ENCODE measurements at places on chromosomes 13 and 19.
A peak's percentile ranks its signal among the peaks of the same experiment; 100 is the strongest.

- no peak for DNase-seq
These were observed 498.9 kb downstream of the SUCLA2 start for GRCh38 chr13:47502166-47502565.

GRCh38 chr19:13718733-13719132 is 45.6 kb upstream of the MRI1 start:
- peak; percentile 74 for DNase-seq

DNA sequence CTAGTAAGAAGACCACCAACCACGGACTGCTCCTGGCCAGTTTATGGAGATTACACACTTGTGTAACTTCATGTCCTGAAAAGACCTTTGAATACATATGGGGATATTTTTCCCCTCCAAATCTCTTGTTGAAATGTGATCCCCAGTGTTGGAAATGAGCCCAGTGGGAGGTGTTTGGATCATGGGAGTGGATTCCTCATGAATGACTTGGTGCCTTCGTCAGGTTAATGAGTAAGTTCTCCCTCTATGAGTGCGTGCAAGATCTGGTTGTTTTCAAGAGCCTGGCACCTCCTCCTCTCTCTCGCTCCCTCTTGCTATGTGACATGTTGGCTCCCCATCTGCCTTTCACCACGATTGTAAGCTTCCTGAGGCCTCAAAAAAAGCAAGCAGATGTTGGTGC is 769.0 kb upstream of the SLITRK1 start:
- no peak for DNase-seq

DNA sequence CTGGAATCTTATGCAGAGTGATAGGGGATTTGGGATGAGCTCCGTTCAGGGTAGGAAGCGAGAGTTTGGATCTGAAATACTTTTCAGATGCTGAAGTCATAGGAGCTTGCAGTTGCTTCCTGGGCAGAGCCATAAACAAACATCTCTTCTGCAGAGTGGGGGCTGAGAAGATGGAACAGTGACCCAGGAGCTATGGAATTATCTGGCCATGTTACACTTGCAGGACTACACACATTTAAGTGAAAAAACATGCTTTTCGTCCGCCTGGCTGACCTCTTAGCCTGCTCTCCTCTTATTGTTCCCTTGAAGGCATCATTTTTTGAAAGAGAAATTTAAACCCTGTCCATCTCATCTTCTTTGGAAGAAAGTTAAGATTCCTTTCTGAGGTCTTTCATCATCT is 40.7 kb downstream of the PSG11 start:
- no peak for DNase-seq

DNA sequence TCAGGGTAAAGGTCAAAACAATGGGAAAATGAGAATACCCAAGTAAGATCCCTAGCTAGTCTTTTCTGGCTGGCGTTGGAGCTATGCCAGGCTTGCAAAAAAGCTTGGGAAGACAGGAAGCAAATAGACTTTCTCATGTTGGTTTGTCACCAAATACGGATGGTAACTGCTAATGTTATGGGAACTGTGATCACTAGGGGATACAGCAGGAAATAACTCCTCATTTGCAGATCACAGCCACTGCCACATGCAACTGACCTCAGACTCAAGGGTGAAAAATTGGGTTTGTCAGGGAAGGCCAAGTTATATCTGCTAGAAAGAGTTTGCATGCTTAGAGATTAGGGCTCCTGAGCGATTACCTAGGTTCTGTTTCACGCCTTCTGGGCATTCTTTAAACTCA is 162.9 kb downstream of the NHLRC3 start:
- no peak for DNase-seq

DNA sequence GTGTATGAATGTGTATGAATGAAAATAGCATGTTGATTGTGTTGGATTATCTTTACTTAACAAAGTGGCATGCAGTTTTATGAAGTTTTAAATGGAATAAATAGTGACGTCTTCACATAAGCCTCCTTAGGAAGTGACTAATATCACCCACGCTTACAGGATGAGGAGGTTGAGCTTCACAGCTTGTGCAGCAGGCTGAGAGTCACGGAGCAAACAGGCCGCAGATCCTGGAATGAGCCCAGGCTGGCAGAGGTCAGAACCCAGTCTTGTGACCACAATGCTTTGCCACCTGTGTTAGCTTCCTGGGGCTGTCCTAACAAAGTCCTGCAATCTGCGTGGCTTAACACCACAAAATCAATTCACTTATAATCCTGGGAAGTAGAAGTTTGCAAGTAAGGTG is 20.8 kb downstream of the LAIR2 start:
- no peak for DNase-seq

GRCh38 chr13:110306960-110307766 is at the start of the genes COL4A1 and COL4A2:
COL4A1 (minus strand) TSS chr13:110307157; CDS start chr13:110307027, 130 bp downstream.
COL4A2 (plus strand) TSS chr13:110307284; CDS start chr13:110307904, 620 bp downstream.
- DNase-seq, result no peak

DNA sequence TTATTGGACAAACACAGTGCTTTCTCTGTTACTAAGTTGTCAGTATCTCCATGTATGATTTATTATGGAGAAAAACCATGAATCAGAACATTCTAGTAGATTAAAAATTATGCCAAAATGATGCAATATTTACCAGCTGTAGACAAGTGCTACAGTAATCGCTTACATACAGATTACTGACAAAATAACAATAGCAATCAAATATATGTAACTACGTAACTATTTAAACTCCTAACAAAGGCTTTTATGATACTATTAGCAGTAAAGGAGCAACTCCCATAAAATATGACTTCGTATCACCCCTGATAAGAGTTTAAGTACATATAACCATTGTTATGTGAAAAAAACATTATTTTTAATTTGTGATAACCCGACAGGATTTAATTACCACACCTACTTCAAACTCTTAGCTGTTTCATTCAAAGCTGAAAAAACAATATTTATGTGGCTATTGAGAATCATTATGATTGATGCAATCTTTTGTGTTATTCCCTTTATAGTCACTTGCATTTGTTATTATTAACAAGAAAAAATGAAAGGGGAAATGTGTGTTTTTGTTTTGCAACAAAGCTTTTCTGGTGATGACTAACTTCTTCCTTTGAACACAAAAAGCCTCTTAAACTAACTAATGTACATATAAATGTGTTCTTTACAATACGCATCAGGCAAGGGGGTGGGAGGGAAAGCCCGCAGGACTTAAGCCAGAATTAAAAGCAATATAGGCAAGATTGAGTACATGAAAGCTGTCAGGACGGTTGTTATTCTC is 147.4 kb downstream of the ABCC4 start:
- peak; percentile 99 for DNase-seq

DNA sequence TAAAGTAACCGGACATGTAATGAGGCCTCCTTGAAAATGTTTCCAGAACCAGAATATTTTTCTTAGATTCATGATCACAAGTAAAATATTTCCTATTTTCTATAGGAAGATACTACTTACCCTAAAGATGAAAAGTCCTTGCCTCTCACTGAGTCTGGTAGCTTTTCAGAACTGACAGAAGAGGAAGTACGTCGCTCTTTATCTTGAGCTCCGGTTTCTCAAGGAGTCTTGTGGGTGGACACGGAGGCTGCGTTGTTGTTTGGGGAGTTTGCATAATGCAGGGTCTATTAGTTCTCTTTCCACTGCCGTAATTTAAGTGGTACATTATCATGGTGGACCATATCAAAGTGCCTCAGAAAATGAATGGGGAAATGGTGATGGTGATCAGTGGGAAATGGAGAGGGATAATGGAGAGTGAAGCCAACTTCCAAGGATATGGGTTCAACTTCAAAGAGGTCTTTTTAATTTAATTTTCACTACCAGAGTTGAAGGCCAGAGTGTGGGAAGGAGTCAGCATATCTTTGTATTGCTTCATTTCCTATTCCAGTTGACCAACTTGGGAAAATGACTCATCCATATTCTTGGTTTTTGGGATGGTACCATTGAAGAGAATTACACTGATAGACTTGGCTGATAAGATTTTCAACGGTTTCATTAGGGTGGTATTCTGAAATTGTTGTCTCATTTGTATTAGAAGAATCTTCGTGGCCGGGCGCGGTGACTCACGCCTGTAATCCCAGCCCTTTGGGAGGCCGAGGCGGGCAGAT is 23.4 kb downstream of the MBD3L2B start:
- no peak for DNase-seq

- DNase-seq, result no peak
These were observed 14.5 kb downstream of the ACTN4 start for GRCh38 chr19:38661996-38662395.

GRCh38 chr13:45142440-45143345 is 22.4 kb downstream of the GTF2F2 start:
- no peak for DNase-seq

DNA sequence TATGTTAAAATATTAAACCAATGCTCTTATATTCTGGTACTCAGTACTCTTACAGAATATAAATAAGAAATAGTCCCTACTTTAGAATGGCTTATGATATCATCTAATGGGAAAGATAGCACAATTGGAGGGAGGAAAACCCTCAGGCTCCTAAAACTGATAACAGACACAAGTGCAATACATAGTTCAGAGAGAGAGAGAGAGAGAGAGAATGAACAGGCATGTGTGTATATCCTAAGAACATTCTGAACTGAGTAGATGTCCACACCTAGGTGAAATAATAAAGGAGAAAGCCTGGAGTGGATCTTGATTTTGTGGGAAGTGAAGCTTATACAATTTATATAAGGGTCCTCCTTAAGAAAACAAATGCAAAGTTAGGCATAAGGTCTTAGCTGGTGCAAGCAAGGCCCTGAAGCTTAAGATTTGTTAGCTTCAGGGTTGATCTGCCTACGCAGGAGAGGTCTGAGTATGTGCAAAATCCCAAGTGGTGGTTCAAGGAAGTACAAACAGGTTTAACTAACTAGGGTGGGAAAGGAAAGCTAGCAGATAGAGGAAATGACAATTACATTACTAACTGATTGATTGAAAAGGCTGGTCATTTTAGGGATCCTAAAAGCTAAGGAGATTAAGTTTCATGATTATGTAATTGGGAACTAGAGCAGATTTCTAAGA is 53.3 kb downstream of the SOX21 start:
- DNase-seq, result no peak

DNA sequence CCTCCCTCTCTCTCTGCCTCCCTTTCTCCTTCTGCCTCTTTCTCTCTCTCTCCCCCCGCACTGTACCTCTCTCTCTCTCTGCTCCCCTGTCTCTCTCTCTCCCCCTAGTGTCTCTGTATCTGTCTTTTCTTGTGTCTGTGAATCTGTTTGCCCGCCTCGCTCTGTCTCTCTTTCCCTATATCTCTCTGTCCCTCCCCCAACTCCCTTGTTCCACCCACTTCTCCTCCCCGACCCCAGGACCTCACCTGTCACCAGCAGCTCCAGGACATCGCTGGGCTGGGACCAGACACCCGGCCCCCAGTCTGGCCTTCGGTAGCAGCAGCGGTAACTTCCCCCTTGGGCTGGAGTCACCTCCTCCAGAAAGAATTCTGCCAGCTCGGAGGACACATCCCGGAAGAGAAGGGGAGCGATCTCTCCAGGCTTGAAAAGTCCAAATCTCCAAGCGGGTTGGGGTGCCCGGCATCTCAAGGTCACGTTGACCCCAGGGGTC is 3.9 kb downstream of the OSCAR start:
- peak; percentile 20 for DNase-seq

DNA sequence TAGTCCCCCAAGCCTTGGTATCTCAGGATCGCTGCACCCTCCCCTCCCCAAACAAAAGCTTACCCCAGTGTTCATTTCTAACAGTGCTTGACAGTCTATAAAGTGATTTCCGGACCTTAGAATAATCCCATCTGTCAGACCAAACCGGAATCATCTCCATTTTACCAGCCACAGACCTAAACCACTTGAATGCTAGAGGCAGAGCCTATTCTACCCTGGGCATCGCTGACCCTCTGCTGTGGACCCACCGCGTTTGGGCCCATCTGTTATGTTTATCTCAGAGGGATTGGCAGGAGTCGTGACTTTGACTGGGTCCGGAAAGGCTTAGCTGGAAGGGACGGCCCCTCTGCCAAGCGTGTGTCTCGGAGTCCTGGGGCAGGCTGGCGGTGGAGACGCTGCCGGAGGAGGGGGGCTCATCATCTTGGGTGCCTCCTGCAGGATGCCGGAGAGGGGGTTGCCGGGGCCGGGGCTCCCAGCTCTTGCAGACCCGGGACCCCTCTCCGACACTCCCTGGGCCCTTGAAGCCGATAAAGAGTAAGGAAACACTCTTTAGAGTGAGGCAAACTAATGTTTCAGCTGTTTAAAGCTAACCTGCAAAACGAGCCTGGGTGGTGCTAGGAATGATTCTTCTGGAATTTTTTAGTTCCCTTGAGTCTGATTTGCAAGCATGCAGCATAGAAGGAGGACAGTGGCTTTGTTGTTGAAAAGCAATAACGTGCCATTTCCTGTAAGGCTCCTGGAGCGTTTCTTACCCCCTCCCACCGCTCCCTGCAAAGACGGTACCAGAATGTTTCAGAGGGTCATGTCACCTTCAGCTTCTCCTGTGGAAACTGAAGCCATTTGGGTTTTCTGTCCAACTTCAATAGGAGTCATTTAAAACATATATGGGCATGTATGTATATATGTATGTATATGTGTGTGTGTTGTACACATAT is 1.3 kb downstream of the SLC25A42 start:
- DNase-seq, result no peak

DNA sequence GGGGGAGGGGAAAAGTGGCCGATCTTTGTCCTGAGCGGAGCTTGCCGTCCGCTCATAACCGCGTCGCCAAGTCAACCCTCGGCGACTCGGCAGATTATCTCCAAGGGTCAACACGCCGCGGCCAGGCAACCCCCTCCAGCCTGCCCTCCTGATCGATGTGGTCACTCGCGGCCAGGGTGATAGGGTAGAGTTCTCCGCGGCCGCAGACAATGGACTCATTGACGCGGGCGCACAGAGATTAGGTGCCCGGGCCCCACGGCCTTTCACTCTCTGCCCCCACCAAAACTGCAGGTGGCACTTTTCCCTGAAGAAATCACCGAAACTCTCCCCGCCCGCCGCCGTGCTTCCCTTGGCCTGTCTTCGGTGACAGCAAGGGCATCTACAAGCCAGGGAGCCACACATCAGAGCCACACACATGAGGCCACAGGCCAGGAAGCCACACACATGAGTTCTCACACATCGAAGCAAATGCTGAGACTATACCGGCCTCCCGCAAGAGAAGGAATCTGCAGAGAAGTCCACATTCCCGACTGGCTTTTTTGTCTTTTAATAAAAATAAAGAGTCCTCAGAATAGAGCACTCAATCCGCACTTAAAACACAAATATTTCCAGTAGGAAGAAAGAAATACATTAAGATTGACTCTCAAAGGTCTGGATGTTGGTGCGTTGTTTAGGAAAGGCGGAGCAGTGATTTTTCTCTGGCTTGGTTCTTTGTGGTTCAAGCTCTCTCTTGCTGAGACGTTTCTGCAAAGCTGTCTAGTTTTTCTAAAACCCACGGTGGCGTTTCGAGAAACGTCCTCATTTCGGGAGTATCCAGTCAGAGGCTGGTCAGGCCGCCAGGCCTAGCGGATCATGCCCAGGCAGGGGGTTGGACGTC is 1.5 kb upstream of the PDX1 start:
- DNase-seq, result no peak

DNA sequence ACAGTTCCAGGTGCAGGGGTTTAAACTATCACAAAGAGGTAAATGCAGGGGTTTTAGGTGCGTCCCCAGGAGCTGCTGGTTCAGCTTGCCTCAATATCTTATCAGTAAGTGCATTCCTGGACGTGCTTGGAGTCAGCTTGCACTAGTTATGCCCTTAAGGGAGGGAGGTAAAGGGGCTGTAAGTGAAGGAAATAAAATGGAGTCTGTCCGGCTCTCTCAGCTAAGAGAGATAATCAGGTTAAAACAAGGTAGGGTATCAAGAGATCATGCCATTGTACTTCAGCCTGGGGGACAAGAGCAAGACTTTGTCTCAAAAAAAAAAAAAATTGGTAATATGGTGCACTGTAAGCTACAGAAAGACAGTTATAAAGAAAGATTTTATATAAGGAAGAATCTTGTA is 69.7 kb downstream of the ZNF100 start:
- DNase-seq, result no peak

Measured in NCI-H748 treated with DMSO at 0.1 percent for 48 hours (cell line).